Metanephros (tissue), 2 donors: ENCODE measurements at places on chromosomes 16 and 17. TPM values are rescaled to one million over a fixed set of nuclear protein-coding genes. Genes with fewer than 3 reads are reported as not detected.

SPATA22 gene
- 0.35 TPM for total RNA-seq

LGALS9B gene
- total RNA-seq = not detected

NLRC3 gene
- total RNA-seq = 1.9 TPM

CTRL gene
- 0.18 TPM for total RNA-seq

HS3ST6 gene
- total RNA-seq = 1.2 TPM

LRRC37A2 gene
- total RNA-seq = 8.1 TPM

FAM171A2 gene
- total RNA-seq = 24.0 TPM

KCNH6 gene
- 2.1 TPM for total RNA-seq

SLC12A3 gene
- total RNA-seq = 58.9 TPM

IKZF3 gene
- total RNA-seq = 0.76 TPM

RRAD gene
- total RNA-seq = 21.4 TPM

EFCAB5 gene
- 0.82 TPM for total RNA-seq

SPOP gene
- 103 TPM for total RNA-seq

GRAP gene
- total RNA-seq = 12.4 TPM
